ENCODE measurements at places on chromosomes 5 and 9.

GRCh38 chr5:134142052-134142451 lies 27.6 kb downstream of the TCF7 start:
- no peak for DNase-seq

GRCh38 chr9:132410642-132411041 lies 631 bp downstream of the CFAP77 start:
- no peak for DNase-seq

DNA sequence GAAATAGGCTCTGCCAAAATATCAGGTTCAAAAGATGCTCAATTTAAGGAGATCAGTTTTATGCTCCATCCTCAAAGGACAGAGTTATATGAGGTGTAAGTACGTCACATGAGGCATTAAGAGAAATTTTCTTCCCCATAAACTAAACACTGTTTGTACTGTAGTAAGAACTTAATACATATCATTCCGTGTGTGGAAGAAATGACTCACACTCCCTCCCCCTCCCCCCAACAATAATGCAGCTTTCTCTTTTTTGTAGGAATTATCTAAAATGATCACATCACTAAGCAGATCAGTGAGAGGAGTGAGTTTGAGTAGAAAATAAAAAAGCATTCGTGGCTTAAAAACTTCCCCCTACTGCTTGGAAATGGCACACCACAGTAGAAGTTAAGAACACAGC lies 2.2 kb downstream of the CDH12 start:
- DNase-seq = no peak

- no peak for DNase-seq
These were observed 251.9 kb downstream of the NFIB start for GRCh38 chr9:14061936-14062585.

DNA sequence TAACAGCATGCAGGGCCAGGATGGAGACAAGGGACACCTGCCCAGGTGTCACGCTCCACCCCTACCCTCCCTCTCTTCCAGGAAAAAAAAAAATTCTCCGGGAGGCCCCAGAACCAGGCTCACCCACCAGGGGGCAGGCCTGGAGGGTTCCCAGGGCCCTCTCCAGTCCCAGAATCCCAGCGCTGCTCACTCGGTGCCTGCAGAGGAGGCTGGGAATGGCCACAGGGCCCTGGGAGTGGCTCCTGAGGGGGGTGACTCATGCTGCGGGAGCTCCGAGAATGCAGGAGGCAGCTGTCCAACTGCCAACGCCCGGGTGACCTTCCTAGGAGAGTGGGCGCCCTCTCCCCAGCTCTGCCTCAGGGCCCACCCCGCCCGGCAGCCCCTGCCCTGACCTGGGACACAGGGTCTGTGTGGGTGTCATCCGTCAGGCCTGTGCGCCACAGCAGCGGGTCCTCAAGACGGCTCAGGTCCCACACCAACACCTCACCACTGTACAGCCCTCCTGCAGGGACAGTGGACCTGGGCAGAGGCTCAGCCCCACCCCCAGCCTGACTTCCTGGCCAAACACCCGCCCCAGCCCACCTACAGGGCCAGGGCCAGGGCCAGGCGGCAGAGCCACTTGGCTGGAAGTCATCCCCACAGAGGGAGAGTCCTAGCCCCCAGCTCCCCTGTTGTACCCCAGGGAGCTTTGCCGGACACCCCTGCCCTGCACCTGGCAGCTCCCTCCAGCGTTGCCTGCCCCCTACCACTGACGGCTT lies 21.2 kb downstream of the DYNC2I2 start:
- DNase-seq = peak; percentile 94

DNA sequence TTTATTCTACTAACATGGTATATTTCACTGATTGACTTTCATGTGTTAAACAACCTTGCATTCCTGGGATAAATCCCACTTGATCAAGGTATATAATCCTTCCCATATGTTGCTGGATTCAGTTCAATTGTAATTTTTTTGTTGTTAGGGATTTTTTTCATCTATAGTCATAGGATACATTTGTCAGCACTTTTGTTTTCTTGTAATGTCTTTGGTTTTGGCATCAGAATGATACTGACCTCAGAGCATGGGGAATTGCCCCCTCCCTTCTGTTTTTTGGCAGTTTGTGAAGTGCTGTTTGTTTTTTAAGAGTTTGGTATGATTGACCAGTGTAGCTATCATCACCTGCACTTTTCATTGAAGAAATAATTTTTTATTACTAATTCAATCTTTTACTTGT lies 176.8 kb upstream of the RASEF start:
- DNase-seq = no peak

DNA sequence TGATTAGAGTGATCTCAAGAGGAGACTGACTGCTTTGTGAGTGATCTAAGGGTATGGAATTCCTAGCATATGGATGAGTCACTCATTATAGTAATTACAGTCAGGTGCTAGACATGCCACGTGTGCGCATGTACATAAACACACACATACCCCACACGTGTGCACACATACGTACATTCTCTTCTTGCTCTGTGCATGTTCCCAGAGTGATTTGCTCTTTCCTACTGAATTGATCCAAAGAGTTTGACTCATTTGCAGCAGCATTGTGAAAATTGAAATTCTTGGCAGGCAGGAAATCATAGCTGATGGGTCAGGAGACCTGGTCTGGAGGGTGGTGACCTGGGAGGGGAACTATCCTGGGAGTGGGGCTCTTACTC lies 63.8 kb downstream of the ANGPTL2 start:
- no peak for DNase-seq

GRCh38 chr5:59558501-59558900 lies 335.0 kb downstream of the PDE4D start:
- DNase-seq = no peak

- DNase-seq = no peak
These were observed 93.8 kb downstream of the ADAMTS2 start for GRCh38 chr5:179251276-179251969.

- DNase-seq = no peak
These were observed 32.2 kb upstream of the TJP2 start for GRCh38 chr9:69141851-69142250.

DNA sequence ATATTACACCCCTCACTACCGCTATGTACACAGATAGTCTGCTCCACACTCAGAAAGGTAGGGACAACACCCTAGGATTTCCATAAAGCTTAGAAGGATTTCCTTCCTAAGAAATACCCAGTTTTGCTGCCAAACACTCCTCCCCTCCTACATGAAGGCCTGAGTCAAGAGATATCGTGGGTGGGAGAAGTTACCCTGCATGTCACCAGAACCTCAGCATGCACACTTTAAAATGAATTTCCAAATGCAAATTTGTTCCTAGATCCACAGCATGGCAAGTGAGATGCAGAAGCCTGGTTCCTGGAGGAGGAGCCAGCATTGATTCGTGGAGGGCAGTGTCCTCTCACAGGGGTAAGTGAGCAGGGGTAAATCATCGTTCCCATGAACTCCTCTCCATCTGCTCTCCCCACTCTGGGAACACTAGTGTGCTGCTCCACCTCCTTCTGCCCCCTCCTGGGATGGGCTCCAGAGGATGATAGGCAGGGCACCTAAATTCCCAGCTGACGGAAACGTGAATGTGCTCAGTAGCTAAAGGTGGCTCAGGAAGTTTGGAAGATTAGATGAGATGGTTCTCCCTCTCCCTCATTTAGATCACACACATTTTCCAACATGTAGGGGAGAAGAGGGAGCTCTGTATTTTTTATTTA lies 76.7 kb downstream of the PDE4D start:
- no peak for DNase-seq

DNA sequence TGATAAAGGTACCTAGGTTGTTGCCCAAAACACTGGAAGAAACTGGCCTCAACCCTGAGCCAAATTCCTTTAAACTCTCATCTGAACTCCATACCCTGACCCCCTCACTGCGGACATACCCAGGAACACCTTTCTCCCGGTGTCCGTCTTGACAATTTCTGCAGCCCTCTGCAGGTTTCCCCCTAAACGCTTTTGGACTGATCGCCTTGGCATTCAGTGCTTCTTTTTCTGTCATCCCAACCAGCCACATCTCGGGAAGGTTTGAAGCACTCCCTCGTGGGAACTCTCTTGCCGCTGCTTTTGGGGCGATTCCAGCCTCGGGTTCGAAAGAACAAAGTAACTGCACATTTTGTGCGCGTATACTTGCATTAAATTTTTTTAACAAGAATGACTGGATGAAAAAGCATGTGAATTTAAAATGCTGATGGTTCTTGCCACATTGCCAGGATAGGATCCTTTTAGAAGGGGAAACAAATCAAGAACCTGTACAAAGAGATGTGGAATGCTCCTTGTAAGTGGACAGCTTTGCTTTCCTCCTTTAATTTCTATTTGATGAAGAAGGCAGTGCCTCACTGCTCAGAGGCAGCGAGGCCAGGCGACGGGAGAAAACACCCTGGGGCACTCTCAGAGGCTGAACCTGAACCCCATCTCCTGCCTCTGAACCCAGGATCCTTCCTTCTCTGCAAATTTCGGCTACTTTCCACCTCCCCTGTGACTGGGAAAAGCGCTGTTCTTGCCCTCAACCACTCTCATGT lies 615 bp downstream of the PSMD5 start:
- no peak for DNase-seq

DNA sequence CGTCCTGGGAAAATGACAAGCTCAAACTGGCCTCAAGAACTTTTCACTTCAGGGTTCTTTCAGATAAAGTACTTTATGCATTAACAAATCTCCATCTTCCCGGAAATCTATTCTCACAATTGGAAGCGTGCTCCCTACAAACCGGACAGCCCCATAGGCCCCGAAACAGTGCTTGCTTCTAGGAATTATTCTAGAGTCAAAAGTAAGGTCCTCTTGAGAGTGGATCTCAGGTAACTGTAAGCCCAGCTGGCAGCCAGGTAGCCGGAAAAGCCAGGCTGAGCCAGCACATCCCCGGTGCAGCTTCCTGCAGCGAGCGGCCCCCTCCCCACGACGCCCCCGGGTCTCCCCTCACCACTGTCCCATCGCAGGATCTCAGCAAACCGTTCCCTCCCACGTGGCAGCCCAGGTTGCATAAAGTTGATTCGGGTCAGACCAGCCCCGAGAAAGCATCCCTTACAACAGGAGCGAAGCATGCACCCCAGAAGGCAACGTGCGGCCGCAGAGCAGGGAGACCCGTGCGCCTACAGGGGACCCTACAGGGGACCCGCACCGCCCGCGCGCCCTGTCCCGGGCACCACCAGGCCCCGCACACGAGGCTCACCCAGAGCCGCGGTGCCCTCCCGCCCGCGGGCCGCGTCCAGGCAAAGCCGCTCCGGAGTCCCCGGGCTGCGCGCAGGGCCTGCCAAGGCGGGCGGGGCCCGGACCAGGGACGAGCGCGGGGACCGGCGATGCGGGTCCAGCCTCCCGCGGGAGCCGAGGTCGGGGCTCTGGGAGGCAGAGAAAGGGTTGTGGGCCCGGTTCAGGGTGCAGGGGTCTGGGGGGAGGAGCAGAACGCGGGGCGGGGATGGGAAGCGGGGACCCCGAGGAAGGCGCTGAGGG lies 920 bp downstream of the LPCAT1 start:
- no peak for DNase-seq

DNA sequence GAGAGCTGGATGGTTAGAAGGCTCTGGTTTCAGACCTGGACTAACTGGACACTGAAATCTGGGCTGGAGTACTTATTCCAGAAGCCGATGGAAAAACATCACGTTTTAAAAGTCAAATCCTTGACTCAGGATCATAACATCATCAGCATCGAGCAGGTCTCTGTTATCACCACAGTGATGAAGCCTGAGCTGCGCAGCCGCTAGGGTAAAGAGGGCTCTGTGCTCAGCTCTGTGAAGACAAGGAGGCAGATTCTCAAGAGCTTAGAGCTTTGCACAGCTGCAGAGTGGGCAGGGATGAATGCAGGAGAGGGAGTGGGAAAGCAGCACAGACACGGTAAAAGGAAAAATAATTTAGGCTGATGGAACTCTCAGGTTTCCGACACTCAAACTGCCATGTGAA lies 208.8 kb upstream of the TAS2R1 start:
- no peak for DNase-seq

DNA sequence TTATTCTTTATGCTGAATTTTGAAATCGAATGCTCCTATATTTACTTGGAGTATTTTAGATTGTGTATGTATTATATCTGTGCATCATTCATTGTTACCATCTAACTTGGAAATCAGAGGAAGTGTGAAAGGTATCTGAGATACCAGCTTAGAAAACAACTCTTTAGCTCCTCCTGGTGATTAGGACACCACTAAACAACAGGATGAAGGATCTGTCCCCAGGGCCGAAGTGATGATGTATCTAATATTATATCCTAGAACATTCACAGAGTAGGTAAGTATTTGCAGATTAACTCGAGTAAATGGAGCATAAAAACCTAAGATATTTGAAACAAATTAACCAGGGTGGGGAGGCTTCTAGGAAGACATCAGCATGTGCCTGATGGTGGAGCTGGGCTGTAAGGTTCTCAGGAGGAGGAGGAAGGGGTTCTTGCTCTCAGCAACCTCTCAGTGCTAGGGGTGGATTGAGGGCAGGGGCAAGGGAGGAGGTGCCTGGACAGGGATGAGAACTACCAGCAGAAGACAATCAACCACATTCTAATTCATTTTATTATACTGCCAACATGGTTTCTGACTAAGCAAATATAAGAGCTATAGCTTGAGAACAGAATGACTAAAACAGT lies 2.6 kb upstream of the NFIL3 start:
- DNase-seq = no peak

DNA sequence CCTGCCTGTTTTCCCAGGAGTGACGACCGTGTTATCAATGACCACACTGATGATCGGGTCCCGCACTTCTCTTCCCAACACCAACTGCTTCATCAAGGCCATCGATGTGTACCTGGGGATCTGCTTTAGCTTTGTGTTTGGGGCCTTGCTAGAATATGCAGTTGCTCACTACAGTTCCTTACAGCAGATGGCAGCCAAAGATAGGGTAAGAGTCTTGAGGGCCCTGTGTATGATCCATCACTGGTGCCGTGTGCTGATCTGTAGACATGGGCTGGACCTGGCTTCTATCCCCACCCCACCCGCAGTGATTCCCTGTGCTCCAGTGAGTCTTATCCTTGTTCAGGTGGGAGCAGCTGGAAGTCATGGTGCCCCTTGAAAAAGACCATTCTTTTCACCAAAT lies 26.0 kb downstream of the GABRP start:
- DNase-seq = peak; percentile 15

DNA sequence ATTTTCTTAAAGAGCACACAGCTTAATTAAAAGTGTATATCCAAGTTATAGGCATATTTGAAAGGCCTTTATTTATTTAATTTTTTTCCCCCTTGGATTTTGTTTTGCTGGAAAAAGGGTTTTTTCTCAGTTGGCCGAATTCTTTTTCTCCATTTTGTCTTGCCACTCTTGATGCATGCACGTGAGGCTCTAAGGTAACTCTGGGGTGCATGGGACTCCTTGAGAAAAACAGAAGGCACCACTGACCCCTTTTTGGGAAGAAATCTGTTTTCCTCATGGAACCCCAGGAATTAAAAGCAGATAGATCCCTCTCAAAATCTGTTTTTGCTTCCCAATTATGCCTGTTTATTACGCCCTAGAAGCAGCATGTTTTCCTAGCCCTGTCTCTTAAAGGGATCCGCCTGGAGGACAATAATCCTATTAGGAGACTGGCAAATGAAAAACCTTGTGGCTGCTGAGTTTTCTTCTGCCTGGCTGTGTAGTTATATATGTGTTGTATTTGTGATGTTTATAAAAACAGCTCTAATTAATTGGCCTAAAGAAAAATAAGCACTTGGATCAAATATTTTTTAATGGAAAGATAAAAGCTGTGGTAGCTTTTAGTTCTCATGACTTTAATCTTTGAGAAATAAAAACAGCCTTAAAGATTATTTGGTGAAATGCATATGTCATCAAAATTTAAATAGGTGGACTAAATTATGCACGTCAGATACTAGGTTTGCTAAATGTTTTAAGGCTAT lies 435.1 kb upstream of the CDH9 start:
- DNase-seq = no peak

- no peak for DNase-seq
These were observed 129.5 kb upstream of the CPEB4 start for GRCh38 chr5:173758676-173759075.

GRCh38 chr5:7764452-7764851 lies 86.5 kb downstream of the CFAP90 start:
- no peak for DNase-seq

Data from GM04504 (cell line).